Stimulated activated CD4-positive, alpha-beta T cell treated with anti-CD3 and anti-CD28 coated beads, Interleukin-12 subunit alpha, Interleukin-12 subunit beta, amount 100 ng/mL, for 4 hours (primary cell): ENCODE measurements at places on chromosomes 1 and 21.

DNA sequence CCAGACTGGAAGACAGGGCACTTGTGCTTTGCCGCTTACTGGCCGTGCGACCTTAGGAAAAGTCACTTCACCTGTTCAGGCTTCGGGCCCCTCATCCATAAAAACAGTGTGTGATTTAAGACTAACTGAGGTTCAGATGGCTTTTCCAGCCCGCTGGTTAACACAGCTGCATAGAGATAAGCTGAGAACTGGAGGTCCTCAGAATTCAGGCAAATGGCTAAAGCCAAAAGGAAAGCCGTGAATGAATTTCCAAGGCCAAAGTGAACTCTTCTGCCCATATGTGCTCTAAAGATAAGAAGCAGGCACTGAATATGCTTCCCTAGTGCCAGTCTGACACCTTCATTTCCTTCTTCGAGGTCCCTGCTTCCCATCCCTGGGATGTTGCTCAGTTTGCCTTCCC is 23.5 kb upstream of the SARS1 start:
- no peak for DNase-seq

DNA sequence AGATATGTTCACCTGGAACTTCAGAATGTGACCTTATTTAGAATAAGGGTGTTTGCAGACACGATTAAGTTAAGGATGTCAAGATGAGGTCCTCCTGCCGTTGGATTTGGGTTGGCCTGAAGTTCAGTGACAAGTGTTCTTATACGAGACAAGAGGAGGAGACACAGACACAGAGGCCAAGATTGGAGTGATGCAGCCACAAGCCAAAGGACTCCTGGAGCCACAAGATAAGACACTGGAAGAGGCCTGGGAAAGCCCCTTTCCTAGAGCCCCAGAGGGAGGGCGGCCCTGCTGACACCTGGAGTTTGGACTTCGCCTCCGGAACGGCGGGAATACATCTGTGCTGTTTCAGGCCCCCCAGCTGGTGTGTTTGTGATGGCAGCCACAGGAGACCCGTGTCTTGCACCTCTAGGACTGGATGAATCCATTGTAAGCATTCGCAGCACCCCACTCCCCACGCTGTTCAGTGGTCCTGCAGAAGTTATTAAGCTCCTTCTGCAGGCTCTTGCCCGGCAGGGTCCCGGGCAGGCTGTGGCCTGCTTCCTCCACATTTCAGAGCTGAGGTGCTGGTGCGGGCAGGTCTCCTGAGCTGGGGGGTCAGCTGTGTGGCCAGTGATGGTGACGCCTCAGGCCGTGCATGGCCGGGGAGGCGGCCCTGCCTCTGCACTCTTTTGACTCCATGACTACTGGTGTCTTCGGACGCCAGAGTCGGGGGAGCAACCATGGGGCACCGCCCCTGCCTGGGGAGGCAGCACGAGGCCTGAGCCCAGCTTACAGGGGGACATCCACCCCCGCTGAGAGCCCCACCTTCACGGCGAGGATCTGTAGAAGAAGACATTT is 34.6 kb downstream of the UMODL1 start:
- DNase-seq = no peak

GRCh38 chr21:33980276-33980916 is 64.8 kb upstream of the ATP5PO start:
- DNase-seq = no peak

GRCh38 chr1:222099746-222100145 is 357.9 kb upstream of the DUSP10 start:
- no peak for DNase-seq

- no peak for DNase-seq
Observed at GRCh38 chr1:217674028-217674729, 43.0 kb downstream of the SPATA17 start.

- no peak for DNase-seq
Observed at GRCh38 chr1:227937031-227937837, 10.5 kb downstream of the WNT9A start.

- DNase-seq = no peak
Observed at GRCh38 chr1:56688522-56689026, 43.5 kb downstream of the PRKAA2 start.

- DNase-seq = no peak
Observed at GRCh38 chr1:185853739-185854138, 119.5 kb downstream of the HMCN1 start.

DNA sequence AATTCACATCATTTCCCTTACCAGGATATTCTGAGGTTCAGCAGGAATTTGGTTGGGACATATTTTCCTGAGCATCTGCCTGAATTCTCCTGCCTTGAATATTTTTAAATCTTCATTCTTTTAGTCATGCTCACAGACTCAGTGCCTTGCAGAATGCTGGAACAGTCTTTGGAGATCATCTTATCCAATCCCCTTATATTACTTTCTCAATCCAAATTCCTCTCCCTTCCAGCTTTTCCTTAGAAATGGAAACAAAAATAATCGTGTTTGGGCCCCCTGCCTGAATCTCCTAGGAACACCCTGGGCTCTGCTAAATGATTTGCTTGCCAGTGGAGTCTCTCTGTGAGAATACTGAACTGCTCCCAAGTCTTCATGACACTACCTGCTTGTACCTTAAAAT is 38.4 kb downstream of the LHX8 start:
- no peak for DNase-seq

- no peak for DNase-seq
Observed at GRCh38 chr21:36059823-36060158, 535 bp downstream of the SETD4 start.

- no peak for DNase-seq
Observed at GRCh38 chr1:84899969-84900368, 7.0 kb upstream of the LPAR3 start.

DNA sequence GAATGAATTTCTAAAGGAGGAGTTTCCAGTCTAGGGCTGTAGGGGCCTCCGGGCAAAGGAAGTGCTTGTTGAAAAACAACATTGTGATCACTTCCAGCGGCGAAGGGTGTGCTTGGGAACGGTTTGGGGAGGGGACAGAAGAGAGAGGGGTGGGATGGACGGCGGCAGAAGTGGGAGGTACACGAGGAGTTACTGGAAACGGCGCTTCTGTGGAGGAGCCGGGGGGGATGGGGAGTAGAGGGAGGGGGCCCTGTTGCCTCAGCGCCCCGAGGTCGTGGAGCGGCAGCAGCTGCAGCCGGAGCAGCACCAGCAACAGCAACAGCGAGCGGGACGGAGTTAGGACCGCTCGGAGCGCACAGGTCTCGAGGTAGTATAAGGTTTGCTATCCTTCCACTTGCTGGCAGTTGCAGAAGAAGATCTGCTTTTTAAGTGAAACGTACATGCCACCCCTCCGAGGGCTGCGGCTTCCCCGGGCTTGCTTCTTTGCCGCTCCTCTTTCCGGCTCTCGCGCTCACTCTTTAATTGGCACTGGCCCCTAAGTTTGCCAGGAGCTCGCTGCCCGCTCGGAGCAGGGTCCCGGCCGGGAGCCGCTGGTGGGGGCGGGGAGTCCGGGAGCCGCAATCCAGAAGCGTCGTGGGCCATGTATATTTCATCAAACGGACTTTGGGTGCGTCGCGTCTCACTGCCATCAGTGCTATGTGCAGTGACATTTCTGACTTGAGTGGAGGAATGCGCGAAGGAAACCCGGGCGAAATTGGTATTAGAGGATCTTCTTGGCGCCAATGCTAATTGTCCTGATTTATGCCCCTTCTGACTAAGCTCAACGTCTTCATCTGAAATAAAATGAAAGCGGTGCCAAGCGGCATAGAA is 771 bp upstream of the NTNG1 start:
- DNase-seq = no peak

GRCh38 chr1:8155528-8156186 is 129.5 kb upstream of the ERRFI1 start:
- no peak for DNase-seq

DNA sequence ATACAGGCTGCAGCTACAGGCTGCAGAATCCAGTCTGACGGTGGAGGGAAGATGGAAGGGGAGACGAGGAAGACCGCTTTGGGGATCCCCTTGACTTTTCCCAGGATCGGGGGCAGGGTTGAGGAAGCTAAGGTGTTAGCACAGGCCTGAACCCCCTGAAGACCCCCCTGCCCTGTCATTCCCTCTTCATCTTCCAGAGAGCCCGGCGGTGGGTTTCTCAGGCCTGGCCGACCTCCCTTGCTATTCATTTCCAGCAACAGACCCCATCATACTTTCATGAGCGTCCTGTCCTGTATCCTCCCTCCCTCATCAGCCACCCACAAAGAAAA is 112.0 kb downstream of the PGBD5 start:
- no peak for DNase-seq

DNA sequence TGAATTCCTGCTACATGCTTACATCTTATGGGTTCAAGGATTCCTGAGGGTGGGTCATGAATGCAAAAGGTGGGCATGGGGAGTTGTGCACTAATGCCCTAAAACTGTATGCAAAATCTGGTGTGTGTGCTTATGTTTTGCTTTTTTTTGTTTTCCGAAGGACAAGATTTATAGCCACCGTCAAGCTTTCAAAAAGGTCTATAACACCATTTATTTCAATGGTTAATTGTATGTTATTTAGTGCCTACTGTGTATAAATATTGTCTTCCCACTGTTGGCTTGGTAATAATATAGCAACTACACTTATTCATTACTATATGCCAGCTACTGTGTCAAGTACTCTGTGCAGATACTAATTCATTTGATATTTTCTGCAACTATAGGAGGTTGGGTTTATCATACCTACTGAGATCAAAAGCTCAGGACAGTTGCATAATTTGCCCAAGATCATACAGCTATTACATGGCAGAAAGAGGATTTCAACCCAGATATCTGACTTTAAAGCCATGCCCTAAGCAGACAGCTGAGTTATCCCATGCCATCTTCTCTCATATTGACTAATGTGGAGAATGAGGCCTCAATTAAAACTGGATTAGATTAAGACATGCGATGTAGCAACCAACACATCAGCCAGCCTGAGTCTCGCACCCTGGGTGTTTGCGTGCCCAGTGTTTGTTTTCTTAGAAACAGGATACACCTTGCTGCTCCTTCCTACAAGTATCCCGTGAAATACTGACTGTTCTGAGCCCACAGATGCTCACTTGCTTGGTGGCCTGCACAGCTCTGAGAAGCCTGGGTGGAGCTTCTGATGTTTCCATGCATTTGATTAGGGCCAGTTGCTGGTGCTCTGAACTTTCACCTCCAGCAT is 34.6 kb downstream of the GADD45A start:
- no peak for DNase-seq

GRCh38 chr1:201173736-201174135 is 16.9 kb upstream of the IGFN1 start:
- no peak for DNase-seq
